Nucleus accumbens (tissue), 56 donors: ENCODE measurements at places on chromosomes 3 and 15.

DNA sequence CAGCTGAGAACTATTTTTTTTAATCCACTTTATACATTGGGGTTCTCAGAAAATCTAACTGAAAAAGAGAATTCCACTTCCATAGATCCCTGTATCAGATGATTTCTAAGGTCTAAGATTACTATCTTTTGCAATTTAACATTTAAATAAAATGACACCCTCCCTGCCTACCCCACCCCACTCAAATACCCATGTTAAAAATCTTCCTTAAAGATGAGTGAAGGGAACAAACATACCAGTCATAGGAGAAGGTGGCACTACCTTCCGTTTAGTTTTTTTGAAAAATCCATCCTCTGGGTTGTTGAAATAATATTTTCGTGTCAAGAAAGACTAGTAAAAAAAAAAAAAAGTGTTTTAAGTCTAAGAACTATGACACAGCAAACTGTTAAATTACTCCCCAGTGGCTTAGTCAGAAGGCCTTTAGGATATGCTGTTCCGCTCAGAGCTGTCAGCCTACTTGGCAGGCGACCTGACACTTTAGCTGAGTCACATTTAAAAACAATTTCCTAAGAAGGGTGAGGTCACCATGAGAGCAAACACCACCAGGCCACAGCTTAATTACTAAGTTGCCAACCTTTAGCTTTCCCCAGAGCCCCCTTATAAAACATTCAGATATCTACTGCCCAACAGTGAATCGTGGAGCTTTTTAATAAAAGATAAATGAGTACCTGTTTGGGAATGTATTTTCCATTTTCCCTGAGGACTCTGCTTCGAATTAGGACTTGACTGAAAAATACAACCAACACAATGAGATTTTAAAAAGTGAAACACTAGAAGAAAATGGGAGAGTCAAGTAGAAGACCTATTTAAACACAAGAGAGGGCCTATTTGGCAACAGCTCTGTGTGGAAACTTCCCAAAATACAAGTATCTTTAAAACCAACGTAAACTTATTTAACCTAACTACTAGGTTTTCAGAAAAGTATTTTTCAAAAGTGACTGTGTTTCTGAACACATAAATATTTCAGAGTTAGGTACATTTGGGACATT is 9.6 kb downstream of the EMC3 start:
- no peak for DNase-seq

DNA sequence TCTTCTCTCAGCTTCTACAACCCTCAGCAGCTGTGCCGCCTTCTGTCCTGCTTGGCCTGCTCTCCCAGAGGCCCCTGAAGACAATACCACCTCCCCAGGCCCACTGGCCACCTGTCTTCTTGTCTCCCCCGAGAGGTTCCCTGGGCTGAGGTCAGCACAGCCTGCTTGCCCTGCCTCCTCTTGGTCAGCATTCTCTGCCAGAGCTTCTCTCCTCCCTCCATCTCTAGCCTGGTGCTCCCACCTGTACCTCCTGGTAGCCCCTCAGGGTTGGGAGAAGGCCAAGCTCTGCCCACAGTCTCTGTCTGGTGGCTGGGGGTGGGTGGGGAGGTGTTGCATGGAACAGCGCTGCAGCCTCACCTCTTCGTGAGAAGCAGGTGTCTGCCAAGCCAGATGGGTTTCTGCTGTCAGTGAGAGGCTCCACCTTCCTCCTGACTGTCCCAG is 5.6 kb upstream of the ISLR start:
- DNase-seq, result no peak

- no peak for DNase-seq
These were observed 288.4 kb upstream of the LYSMD4 start for GRCh38 chr15:100021653-100022052.

DNA sequence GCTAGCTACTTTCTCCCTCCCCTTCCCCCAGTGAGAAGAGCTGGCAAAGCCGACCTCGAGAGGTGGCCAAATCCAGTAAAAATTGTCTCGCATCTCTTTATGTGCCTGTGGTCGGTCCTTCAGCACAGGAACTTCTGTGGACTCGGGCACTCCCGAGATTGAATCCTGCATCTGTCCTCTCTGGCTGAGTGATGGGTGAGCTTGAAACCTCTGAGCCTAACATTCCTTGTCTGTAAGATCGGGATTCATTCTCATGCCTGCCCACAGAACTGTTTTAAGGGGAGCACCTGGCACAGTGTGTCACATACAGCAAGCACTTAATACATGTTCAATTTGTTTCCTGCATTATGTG is 11.3 kb downstream of the CX3CR1 start:
- no peak for DNase-seq

- DNase-seq, result no peak
These were observed 878.0 kb downstream of the PDCD6IP start for GRCh38 chr3:34676436-34676835.

- DNase-seq, result no peak
These were observed 20.1 kb downstream of the TMEM108 start for GRCh38 chr3:133058243-133058642.
